ENCODE measurements at places on chromosomes 11 and 22. TPM values are rescaled to one million over a fixed set of nuclear protein-coding genes. Genes with fewer than 3 reads are reported as not detected.

GRCh38 chr11:111186308-111186915 lies 59.1 kb upstream of the POU2AF2 start:
- DNase-seq = no peak

DNA sequence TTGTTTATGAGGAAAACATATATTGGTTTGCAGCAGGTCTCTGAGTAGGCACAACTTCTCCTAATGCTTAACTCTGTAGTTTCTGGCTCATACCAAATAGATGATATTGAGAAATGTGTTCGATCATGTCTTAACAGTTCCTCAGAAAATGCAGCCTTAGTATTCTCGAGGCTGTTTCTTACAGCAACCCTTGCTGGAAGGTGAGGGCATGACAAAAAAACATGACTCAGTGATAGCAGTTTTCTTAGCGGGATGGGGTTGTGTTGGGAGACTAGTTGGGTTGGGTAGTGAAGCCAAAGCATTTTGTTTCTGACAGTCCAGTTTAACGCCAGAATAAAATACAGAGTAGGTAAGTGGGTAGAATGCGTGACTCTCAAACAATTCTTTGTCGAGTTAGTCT lies 94.7 kb upstream of the PARVA start:
- DNase-seq = no peak

APOBEC3C gene
- 5.1 TPM for total RNA-seq

TMX2 gene
- 60.2 TPM for total RNA-seq

BCO2 gene
- total RNA-seq = 1.4 TPM

GRCh38 chr11:70630068-70630467 lies 231.7 kb downstream of the CTTN start:
- DNase-seq = no peak

MS4A3 gene
- 7.8 TPM for total RNA-seq

DNA sequence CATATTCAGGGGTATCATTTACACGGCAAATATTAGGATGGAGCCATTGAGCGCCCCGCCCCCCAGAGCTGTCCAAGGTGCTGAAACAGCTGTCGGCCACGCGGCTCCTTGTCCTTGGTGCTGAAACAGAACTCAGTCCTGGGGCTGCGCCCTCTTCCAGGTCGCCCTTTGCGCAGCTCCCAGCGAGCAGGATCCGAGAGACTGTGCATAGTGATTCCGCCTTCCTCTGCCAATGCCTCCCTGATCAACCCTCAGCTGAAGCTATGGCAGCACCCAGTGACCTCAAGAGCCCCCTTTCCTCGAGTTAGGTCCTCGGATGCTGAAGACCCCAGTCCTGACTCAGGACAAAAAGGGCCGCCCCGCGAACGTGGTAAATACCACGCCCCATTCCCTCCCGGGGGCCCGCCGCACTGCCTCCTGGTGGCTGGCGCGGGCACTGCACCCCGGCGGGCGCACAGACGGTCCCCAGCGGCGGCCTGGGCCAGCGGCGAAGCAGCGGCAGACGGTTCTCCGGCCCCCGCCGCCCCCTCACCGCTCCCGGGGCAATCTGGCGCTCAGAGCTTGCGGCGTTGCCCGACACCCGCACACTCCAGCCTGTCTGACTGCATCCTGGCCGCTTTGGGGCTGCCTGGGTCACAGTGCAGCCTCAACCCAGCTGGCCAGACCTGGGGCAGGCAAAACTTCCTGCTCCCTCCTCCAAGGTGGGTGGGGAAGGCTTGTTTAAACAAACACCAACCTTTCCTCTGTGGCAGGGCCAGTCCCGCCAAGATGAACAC lies 13.4 kb downstream of the SYT7 start:
- DNase-seq = peak; percentile 52

Data from thymus (tissue), 14 donors.